NCI-H1417 treated with DMSO at 0.1 percent for 48 hours (cell line): ENCODE measurements at places on chromosomes 1 and 21.

DNA sequence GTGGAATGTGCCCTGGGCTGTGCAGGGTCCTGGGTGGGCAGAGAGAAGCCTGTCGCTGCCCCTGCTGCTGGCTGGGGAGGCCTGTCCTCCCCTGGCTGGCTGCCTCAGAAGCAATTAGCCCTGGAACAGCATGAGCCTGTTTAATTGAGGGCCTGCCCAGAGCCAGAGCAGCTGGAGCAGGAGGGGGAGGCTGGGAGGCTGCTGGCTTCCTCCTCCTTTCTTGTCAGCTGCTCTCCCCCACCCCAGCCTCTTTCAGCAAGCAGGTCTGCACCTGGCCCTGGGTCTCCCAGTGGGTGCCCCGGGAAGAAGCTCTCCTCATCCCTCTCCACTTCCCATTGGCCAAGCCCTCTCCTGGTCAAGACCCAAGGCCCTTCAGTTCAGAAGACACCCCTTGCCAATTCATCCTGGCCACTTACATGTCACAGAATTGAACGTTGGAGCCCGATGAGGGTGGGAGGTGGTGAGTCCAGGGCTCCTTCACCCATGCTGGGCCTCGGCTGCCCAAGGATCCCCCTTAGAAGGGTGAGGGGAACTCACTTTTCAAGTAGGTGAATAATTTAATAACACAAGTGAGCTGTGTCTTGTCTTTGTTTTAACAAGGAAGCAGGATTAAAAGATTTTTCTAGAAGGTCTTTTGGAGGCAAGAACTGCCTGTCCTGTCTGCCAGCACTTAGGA lies 13.2 kb downstream of the AMPD2 start:
- peak; percentile 53 for DNase-seq

DNA sequence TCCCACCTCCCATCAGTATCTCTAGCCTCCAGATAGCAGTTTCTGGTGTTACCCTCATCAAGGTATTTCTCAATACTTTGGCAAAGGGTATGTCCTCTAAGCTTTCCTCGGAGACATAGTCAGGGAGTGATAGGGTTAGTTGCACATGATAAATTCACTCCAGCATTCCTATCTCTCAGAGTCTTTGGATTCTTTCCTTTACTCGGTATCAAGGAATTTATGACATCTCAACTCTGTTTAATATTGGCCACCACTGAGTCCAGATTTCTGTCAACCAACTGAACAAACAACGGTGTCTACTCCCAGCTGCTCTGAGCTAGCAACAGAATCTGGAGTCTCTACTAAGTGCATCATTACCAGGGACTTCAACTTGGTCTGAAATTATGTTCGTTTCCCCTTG lies 233.4 kb downstream of the TM2D1 start:
- no peak for DNase-seq

DNA sequence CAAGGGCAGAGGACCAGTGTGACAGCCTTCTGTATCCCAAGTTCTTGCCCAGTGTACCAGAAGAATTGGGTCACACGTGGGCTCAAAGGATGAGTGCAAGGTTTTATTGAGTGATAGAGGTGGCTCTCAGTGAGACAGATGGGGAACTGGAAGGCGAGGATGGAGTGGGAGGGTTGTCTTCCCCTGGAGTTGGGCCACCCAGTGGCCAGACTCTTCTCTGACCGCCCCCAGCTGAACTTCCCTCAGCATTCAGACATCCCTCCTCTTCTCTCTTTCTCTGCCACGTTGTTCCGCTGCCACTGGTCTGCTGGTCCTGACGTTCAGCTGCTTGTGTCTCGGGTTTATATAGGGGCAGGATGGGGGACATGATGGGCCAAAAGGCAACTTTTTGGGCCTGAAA lies 150.1 kb upstream of the IVNS1ABP start:
- no peak for DNase-seq

- no peak for DNase-seq
Observed at GRCh38 chr1:161188381-161188780, 10.5 kb downstream of the ADAMTS4 start.

- no peak for DNase-seq
Observed at GRCh38 chr1:15876357-15877055, 29.0 kb downstream of the SPEN start.

GRCh38 chr1:18794051-18794450 lies 65.4 kb downstream of the TAS1R2 start:
- DNase-seq, result no peak

- no peak for DNase-seq
Observed at GRCh38 chr1:102234753-102235359, 238.1 kb upstream of the OLFM3 start.

DNA sequence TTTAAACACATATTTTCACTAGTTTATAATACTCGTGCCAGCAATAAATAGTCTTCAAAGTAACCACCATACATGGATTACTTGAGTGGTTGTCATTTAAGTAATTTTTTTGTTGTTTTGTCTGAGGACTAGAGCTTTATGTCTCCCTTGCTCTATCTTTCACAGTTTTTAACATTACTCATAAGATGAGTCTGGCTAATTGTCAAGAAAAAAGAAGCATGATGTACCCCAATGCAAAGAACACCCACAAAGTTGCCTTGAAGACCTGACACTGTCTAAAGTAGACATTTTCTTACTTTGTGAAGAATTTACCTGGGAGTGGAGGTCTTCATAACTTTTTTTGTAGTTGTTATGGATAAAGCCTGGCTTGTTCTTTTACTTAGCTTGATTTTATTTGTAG lies 210.4 kb upstream of the BRINP3 start:
- no peak for DNase-seq

DNA sequence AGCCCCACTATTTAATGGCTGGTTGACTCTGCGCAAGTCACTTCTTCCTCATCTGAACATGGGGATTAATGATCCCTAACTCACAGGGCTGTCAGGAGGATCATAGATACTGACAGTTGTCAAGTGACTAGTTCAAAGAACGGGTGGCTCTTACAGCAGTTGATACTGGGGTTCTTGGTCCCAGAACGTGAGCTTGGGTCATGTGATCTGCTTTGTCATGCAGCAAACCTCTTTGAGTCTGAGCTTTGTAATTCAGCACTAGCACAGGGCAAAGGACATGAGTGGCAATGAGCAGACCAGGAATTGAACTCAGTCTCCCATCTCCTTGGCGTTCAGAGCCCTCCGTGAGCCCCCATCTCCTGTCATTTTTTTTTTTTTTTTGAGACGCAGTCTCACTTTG lies 64.4 kb downstream of the TRABD2B start:
- DNase-seq, result no peak

- no peak for DNase-seq
Observed at GRCh38 chr1:10939654-10940450, 72.6 kb upstream of the TARDBP start.
